ENCODE measurements at places on chromosomes 7 and 10. TPM values are rescaled to one million over a fixed set of nuclear protein-coding genes. Genes with fewer than 3 reads are reported as not detected.

RBM20 gene
- 0.06 TPM for total RNA-seq

POLD2 gene
- total RNA-seq, result 177 TPM

C7orf57 gene
- total RNA-seq, result 0.91 TPM

ACTL6B gene
- not detected for total RNA-seq

KBTBD2 gene
- 57.9 TPM for total RNA-seq

TWIST1 gene
- 35.5 TPM for total RNA-seq

CH25H gene
- not detected for total RNA-seq

HERPUD2 gene
- 17.1 TPM for total RNA-seq

AOC1 gene
- 0.17 TPM for total RNA-seq

CUX1 gene
- total RNA-seq, result 30.3 TPM

SND1 gene
- total RNA-seq, result 229 TPM

NME8 gene
- not detected for total RNA-seq

Data from Daoy (cell line).